ENCODE measurements at places on chromosomes 6 and 20.

DNA sequence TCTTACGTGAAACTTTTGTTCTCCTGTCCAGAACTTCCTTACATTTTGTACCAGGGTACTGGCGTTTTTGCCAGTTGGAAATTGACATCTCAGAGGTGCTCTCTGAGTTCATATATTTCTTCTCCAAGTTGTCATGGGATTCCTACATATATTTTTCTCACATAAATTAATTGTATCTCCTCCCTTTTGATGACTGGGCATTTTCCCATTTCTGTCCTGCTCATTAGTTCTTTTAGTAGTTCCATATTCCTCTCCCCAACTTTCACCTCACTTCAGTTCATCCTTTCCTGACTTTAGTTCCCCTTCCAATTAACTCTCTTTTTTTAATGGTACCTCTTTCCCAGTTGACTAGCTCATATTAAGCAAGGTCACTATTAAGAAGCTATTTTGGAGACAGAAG is 10.8 kb downstream of the ZKSCAN8 start:
- no peaks in the 10 kb centered on the region for H3K27me3 ChIP-seq
- DNase-seq: no peak
- no peak overlapping the region for H3K27ac ChIP-seq

GRCh38 chr6:12030993-12031550 is 19.0 kb downstream of the HIVEP1 start:
- H3K27ac ChIP-seq: no peak overlapping the region
- peaks cover 37% of the 10 kb centered on the region for H3K4me1 ChIP-seq
- no peak overlapping the region for H3K4me3 ChIP-seq

DNA sequence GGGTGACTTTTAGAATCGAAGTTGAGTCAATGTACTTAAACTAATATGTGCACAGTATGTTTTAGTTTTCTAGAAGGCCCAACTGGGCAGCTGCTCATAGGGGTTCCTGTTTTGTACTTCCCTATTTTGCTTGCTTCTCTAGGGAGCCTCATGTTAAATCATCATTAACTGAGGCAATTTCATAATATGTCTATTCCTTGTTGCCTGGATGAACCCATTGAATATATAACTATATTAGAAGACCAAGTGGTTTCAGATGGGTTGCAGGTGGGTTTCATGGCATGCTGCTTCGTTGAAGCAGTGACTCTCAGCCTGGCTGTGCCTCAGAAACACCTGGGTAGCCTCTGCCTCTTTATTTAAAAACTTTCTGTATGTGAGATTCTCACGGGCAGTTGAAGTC is 22.2 kb downstream of the CARMIL1 start:
- H3K27ac ChIP-seq: no peak overlapping the region
- H3K4me3 ChIP-seq: no peak overlapping the region
- DNase-seq: no peak
- no peaks in the 10 kb centered on the region for H3K36me3 ChIP-seq
- peaks cover 6% of the 10 kb centered on the region for H3K4me1 ChIP-seq
- H3K27me3 ChIP-seq: no peaks in the 10 kb centered on the region

- no peak overlapping the region for H3K27ac ChIP-seq
- no peaks in the 10 kb centered on the region for H3K4me1 ChIP-seq
These were observed 88.0 kb downstream of the METTL24 start for GRCh38 chr6:110270165-110270564.

DNA sequence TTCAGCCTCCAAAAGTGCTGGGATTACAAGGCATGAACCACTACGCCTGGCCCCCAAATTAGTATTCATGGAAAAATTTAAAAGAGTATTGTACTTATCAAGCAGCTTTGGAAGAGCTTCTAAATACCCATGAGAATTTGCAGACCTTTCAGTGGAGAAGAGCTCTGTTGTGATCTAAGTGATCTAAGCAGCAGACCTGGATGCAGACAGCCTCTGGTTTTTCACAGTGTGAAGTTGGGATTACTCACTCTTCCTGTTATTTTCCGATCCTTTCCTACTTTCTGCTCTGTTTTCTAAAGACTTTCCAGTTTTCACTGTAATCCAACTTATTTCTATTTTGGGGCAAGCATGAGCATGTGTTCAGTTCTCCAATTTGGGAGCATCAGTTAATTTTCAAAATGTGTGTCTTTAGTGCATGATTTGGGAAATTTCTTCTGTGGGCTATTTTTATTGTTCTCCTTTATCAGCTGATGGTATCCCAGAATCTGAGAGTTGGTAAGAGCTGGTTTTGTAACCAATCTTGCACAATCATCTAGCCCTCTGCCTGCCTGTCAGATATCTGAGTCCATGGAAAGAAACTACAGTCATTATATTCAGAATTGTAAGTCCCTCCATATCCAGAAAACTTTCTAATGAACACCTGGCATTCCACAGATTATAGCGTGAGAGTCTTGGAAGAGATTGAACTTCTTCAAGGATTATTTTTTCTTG is 207.7 kb upstream of the DTNBP1 start:
- no peaks in the 10 kb centered on the region for H3K27me3 ChIP-seq
- no peak overlapping the region for H3K27ac ChIP-seq
- DNase-seq: no peak
- no peaks in the 10 kb centered on the region for H3K36me3 ChIP-seq

DNA sequence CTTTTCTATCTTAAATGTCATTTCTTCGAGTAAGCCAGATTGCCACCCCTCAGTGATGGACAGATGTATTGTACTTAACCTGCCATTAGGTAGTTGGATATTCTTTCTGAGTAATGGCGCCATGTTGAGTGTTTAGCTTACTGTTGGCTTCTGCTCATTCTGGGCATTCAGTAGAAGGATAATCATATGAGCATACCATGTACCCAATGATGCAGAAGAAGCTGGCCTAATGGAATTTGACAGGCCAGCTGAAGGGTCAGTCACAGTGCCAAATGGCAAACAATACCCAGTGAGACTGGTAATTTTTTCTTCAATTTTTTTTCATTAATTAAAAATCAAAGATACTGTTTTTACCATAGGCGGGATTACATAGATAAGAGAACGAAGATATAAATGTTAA is 1010.8 kb upstream of the EYS start:
- no peak for DNase-seq

- H3K27me3 ChIP-seq: no peaks in the 10 kb centered on the region
- DNase-seq: peak; percentile 30
- peaks cover 72% of the 10 kb centered on the region for H3K4me1 ChIP-seq
- peak overlapping the region; percentile 65 for H3K27ac ChIP-seq
- no peaks in the 10 kb centered on the region for H3K36me3 ChIP-seq
These were observed 156.0 kb downstream of the CEBPB start for GRCh38 chr20:50346374-50347283.

DNA sequence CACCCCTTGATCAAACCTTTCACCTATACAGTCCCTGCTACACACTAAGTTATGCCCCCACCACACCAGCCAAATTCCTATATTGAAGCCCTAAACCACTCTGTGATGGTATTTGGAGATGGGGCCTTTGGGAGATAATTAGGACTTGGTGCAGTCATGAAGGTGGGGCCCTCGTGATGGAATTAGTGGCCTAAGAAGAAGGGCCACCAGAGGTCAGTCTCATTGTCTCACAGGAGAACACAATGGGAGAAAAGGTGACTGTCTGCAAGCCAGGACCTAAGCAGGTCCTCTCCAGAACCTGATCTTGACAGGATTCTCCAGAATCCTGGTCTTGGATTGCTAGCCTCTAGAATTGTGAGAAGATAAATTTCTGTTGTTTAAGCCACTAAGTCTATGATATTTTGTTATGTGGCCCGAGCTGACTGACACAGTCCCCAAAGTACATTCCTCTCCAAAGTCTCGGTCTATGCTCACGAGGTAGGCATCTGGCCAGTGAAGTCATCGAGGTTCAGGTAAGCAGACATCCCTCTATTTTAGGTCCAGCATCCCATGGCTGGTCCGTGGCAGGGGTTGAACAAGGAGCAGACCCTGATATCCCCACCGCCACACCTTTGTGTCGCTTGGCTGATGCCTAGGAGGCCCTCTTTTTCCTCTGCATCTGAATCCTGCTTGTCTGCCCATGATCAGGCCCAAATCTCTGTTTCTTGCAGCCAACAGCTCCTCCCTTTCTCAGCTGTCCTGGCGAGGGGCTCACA is 138.9 kb downstream of the NFATC2 start:
- H3K36me3 ChIP-seq: peaks cover 90% of the 10 kb centered on the region
- no peaks in the 10 kb centered on the region for H3K27me3 ChIP-seq
- peak overlapping the region; percentile 98 for H3K27ac ChIP-seq
- DNase-seq: no peak
- H3K4me1 ChIP-seq: peaks cover 89% of the 10 kb centered on the region
- H3K4me3 ChIP-seq: no peak overlapping the region

GRCh38 chr6:154613137-154613676 is 102.7 kb upstream of the CNKSR3 start:
- H3K4me1 ChIP-seq: peaks cover 5% of the 10 kb centered on the region
- H3K4me3 ChIP-seq: no peak overlapping the region
- no peaks in the 10 kb centered on the region for H3K27me3 ChIP-seq
- no peak for DNase-seq
- no peak overlapping the region for H3K27ac ChIP-seq
- no peaks in the 10 kb centered on the region for H3K36me3 ChIP-seq

DNA sequence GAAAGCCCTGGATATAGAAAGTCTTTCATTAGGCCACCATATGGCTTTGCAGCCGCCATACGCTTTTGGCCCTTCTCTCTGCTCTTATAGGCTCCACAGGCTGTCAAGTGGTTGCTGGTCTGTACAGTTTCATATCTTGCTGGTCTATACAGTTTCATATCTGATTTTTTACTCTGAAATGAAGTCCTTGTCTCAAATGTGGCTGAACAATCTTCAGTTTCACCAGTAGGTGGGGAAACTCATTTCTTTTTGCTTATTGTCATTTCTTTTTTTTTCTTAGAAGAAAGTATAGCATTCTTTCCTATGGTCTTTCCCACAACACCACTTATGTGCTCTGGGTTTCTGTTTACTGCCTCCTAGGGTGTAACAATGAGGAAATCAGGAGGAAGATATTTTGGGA is 771.4 kb upstream of the MMS22L start:
- H3K4me1 ChIP-seq: no peaks in the 10 kb centered on the region
- H3K27me3 ChIP-seq: no peaks in the 10 kb centered on the region
- no peak for DNase-seq
- no peak overlapping the region for H3K4me3 ChIP-seq

DNA sequence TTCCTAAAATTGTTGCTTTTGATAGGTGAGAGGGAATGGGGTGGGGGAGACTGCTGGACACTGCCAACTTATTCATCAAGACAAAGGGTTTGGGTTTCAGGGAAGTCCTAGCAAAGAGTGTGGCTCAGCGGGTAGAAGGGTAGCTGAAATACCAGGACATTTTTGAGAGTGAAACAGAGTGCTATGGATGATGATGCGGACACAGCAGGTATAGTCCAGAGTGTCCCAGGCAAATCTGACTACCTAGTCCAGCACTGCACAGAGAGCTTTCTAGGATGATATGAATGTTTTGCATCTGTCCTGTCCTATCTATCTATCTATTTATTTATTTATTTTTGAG is 154.3 kb downstream of the BCAS1 start:
- peak overlapping the region; percentile 88 for H3K4me3 ChIP-seq
- peaks cover 40% of the 10 kb centered on the region for H3K4me1 ChIP-seq
- peak overlapping the region; percentile 90 for H3K27ac ChIP-seq
- no peaks in the 10 kb centered on the region for H3K36me3 ChIP-seq
- no peaks in the 10 kb centered on the region for H3K27me3 ChIP-seq
- no peak for DNase-seq

DNA sequence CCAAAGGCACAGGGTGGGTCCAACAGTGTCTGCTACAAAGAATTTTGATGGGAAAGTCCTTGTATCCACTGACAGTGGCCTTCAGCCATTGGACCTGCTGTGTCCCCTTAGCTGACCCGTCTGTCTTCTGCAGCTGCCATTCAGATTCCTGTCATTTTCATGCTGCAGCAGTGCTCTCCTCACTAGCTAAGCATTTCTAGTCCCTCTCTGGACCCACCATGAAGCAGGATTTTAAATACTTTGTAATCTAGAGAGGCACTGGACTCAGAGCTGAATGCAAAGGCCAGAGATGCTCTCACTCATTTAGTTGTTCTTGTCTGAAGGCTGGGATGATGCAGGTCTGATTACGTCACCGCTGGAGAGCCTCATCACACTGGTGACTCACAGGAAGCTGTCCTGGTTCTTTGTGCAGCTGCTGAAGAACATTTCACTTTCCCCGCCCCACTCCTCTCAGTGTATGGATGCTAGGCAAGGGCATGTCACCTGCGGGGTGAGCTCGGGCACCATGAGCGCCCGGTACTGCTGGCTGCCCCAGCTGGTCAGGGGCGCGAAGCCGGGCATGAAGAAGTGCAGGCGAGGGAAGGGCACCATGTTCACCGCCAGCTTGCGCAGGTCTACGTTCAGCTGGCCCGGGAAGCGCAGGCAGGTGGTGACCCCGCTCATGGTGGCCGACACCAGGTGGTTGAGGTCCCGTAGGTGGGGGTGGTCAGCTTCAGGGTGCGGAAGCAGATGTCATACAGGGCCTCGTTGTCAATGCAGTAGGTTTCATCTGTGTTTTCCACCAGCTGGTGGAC is 19.4 kb upstream of the TUBB2A start:
- H3K4me3 ChIP-seq: no peak overlapping the region
- DNase-seq: peak; percentile 23
- H3K27ac ChIP-seq: no peak overlapping the region
- peaks cover 2% of the 10 kb centered on the region for H3K27me3 ChIP-seq
- peaks cover 5% of the 10 kb centered on the region for H3K4me1 ChIP-seq

Data from activated CD4-positive, alpha-beta T cell treated with anti-CD3 and anti-CD28 coated beads, Interleukin-2, amount 10 ng/mL, durations not matched to agents 7 days and 5 days (primary cell).